Activated CD4-positive, alpha-beta T cell treated with anti-CD3 and anti-CD28 coated beads for 4 hours (primary cell): ENCODE measurements at places on chromosomes 3 and 15.
A peak's percentile ranks its signal among the peaks of the same experiment; 100 is the strongest.

GRCh38 chr3:194930377-194931204 is 244.9 kb downstream of the FAM43A start:
- no peak for DNase-seq

DNA sequence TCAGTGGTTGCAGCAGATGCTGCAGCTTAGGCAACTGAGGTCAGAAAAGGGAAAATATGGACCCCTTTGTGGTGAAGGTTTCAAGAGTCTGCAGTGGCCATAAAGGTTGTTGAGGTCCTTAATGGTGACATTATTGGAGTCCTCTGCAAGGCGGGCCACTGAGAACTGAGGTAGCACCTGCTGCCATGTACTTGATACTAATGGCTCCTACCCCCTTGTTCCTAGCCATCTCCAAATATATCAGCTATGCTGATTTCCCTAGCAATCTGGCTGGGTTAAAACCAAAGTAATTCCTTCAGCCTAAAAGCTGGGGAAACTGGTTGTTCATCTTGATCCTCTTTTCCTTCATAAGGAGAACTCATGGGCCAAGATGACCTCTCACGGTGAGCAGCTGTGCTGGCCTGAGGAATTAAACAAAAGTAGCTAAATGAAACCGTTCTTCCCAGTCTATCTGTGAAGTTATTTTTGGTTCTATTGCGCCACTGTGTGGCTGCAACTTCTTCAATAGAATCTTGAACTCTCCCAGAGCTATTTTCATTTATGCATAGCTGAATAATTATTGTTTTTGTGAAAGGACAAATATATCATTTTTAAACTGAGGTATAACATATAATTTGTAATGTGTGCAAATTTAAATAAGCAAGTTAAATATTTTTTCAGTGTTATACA is 76.1 kb upstream of the PLSCR4 start:
- DNase-seq = no peak

- no peak for DNase-seq
These were observed 300.0 kb downstream of the CHST2 start for GRCh38 chr3:143419611-143420010.

GRCh38 chr3:12891985-12892839 is 50.8 kb upstream of the RPL32 start:
- DNase-seq = peak; percentile 49

DNA sequence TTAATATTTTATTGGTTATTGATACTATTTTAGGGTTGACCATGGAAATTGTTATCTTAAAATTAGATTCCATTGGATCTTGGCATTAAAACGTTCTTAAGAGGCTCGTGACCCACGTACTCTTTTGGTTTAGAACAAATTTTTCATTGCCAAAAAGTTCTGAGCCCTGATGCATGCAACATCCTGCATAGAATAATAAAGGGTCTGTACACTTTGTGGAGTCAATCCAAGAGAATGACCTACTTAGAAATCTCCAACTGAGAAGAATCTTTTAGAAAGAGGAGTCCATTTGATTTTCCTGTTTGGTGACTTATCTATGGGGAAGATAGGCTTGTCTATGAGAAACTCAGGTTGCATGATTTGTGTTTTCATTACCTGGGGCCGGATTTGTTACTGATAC is 404.2 kb upstream of the RGMA start:
- DNase-seq = no peak

- DNase-seq = no peak
These were observed 94.8 kb upstream of the ANKRD28 start for GRCh38 chr3:15892311-15893227.

- DNase-seq = no peak
These were observed 34.9 kb upstream of the ATP13A3 start for GRCh38 chr3:194521510-194522260.

- no peak for DNase-seq
These were observed 8.5 kb downstream of the SELENOT start for GRCh38 chr3:150611666-150612065.

- DNase-seq = no peak
These were observed 13.4 kb downstream of the RBP1 start for GRCh38 chr3:139526146-139526545.

- no peak for DNase-seq
These were observed 5.3 kb upstream of the BCL6 start for GRCh38 chr3:187750513-187751123.

DNA sequence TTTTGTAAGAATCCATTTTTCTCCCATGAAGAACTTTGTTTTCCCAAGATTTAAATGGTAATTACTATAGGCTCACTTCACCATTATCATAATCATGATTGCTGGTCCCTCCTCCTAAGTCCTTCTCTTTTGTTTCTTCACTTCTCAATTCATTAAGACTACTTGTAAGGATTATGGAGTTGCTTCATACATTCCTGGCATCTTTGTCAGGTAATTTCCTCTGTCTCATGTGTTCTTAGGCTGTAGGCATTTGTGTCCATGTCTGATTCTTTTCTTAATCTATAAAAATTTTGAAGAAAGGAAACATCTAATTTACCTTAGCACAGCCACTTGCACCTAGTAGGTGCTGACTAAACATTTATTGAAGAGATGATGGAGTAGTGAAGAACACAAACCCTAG is 79.9 kb upstream of the SATB1 start:
- DNase-seq = no peak

DNA sequence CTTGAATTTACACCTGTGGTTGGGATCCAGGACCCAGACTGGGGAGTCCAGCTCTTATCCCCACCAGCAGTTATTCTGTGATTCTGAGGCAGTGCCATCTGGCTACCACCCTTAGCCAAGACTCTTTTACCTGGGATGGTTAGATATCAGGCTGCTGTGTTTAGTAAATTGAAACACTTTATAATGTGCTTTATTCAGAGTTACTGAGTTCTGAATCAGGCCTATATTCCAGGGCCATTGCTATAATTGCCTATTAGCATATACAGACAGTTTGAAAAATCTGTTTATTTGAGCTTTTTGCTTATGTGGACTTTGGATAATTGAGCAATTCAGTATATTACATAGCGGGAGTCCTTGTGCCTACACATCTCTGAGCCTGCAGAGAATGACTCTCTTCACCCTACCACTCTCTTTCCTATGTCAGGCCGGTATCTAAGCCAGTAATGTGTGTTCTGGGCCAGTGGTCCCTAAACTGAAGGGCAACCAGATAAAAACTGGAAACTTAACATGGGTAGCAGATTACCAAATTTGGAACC is 45.4 kb upstream of the TRAK1 start:
- no peak for DNase-seq

GRCh38 chr3:41681479-41681878 is 280.4 kb downstream of the ULK4 start:
- no peak for DNase-seq

DNA sequence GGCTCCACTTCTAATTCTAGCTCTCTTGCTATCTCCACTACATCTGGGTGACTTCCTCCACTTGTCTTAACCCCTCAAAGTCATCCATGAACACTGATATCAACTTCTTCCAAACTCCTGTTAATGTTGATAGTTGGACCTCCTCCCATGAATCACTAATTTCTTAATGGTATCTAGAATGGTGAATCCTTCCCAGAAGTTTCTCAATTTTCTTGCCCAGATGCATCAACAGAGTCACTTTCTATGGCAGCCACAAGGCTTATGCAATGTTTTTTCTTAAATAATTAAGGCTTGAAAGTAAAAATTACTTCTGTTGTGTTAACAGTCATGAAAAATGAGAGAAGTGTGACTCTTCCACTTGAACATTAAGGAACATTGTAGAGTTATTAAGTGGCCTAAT is 164.3 kb downstream of the PCCB start:
- DNase-seq = no peak

GRCh38 chr15:74873756-74874424 is 725 bp upstream of the SCAMP2 start:
- DNase-seq = no peak

DNA sequence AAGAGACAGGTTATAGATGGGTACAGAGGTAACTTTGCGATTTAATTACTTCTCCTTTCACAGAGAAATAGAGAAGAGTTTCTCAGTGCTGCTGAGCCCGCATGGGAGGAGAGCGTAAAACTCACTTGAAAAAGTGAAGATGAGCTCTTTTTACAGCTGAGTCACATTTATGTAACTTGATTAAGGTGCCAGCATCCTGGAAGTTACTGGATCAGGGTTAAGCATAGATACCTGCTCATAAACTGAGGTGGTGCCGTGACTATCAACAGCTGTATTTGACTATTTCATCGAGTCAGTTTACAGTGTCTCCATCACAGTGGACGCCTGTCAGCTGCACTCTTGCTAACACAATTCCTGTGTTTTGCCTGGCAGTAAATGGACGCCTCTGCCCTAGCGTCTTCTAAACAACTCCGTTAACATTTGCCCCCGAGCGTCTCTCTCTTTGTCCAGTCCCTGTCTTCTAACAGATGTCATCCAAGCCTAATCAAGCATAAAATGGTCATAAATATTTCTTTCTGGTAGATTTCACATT is 414.6 kb downstream of the FOXP1 start:
- no peak for DNase-seq

DNA sequence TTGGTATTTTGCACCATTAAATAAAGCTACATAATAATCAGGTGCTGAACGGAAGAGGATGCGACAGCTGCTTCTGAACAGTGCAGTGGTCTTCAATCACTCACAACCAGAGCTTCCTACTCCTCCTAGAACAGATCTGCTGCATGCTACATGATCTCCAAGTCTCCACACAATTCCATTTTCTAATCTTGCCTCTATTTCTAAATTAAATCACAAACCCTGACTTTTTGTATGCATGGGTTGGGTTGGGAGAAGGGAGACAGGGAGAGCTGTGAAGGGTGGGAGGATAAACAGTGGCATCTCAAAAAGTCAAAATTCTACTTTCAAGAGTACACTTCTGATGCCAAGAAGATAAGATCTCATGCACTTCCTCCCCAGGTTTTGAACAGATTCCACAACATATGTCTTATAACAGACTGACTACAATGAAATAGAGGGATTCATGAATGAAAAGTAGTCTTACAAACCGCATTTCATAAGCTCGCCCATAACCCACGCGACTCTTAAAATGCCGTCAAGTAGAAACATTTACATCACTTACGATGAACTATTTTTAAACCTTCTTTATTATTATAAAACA is 57.2 kb downstream of the CHSY1 start:
- no peak for DNase-seq

DNA sequence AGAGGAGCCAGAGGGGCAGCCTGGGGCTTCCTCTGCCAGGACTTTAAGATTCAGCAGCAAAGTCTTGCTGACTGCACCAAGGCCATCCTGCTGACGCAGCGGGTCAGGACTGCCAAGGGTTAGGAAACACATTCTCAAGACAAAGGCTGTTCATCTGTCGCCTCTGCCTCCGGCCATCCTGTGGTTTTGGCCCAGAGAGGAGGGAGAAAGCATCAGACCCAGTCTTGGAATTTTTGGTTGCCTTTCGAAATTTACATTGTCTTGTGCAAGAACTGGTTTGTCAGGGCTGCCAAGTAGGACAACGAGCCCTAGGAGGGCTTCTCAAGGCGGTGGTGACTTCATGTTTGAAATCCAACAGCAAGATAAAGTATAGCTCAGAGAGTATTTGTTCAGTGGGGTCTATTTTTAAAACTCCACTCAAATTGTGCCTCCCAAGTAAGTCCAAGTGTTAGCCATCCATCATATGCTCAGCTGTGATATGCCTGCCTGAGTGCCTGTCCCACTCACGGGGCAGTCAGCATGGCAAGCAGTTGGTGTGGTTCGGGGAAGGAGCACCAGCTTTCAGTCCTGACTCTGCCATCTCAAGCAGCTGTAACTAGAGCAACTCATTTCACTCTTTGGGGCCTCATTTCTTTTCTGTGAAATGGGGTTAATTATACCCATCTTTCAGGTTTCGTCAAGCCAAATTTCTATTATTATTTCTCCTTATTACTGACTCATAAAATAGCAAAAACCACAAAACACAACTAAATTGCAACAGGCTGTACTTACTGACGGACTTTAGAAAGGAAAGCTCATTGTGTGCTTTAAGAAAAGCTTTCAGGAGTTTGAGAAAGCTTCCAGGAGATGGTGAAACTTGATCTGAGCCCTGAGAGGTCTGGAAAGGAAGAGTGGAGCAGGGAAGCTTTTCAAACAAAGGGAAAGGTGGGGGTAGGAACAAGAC is 42.4 kb upstream of the RHO start:
- DNase-seq = no peak

GRCh38 chr3:26368312-26368711 is 254.3 kb upstream of the LRRC3B start:
- no peak for DNase-seq

DNA sequence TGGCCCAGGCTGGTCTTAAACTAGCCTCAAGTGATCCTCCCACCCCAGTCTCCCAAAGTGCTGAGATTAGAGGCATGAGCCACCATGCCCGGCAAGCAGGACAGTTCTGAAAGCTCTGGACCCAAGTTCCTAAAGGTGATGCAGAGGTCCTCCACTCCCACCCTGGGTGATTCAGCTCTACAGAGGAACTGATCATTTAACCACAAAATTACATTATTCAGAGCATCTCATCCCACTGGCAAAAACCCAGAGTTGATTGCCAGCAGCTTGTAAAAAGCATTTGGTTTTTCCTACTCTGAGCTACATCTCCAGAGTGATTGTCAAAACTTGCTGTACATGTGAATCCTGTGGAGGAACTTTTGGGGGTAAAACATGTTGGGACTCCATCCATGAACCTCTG is 60.2 kb downstream of the SLTM start:
- no peak for DNase-seq

- no peak for DNase-seq
These were observed 1515.0 kb downstream of the OTOL1 start for GRCh38 chr3:163011596-163011995.

- DNase-seq = no peak
These were observed 111.4 kb downstream of the CMSS1 start for GRCh38 chr3:99928771-99929744.

DNA sequence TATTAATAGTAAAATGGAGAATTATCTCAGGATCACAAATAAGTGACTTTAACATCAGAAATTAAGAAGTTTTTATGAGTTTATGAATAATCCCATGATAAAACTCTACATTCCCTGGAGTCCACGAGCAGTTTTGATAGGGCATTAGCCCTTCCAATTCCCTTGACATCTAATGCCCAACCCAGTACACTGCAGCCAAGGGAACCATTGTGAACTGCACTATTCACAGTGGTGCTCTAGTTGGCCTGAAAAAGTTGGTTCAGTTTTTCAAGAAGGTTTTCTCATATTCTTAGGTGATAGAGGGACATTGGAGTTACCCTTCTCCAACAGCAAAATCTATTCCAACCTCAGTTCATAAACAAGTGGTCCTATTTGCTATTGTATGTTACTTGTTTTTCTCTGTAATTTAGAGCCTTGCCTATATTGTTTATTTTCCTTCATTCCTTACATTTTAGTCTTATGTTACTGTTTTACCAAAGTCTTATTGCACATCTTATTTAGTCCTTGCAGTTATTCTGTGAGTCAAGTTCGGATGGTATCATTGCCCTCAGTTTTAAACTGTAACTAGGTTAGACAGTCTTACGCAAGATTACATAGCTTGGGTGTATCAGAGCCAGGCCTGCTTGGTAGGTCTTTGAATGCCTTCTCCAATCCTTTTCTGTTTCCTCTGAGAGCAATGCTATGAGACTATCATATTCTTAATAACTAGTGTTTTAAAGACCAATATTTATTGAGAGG is 57.9 kb upstream of the SAMMSON start:
- no peak for DNase-seq

- no peak for DNase-seq
These were observed 302.7 kb upstream of the KCNMB2 start for GRCh38 chr3:178233371-178234071.

- no peak for DNase-seq
These were observed 170.3 kb downstream of the NECTIN3 start for GRCh38 chr3:111241960-111242359.

GRCh38 chr3:8857720-8858367 is 88.4 kb upstream of the OXTR start:
- DNase-seq = no peak
